ENCODE measurements at places on chromosomes 4 and X. TPM values are rescaled to one million over a fixed set of nuclear protein-coding genes. Genes with fewer than 3 reads are reported as not detected.

GRCh38 chr4:13524504-13525243 lies 19.6 kb downstream of the NKX3-2 start:
- DNase-seq, result no peak

AFM gene
- 0.35 TPM for total RNA-seq

ARHGEF6 gene
- 18.9 TPM for total RNA-seq

- peak; percentile 65 for DNase-seq
These were observed 5.6 kb downstream of the CYSLTR1 start for GRCh38 chrX:78321809-78322208.

DNA sequence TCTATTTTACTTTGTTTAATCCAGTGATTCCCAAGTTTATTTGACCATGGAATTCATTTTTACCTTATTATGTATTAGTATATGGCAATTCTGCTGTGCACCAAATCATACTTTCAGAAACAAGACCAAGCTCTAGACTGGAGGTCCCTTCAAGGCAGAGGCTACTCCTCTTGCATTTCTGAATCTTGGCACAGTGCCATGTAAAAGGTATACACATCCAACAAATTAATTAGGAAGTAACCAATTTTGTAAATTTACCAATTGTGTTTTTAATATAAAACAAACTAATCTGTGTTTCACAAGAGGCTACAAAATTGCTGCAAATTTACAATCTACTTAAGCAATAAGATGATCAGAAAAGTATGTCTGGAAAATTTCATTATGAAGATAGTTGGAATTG lies 712.2 kb upstream of the HS3ST1 start:
- no peak for DNase-seq

GRCh38 chr4:158870282-158870625 lies 101.4 kb downstream of the FNIP2 start:
- DNase-seq, result no peak

DNA sequence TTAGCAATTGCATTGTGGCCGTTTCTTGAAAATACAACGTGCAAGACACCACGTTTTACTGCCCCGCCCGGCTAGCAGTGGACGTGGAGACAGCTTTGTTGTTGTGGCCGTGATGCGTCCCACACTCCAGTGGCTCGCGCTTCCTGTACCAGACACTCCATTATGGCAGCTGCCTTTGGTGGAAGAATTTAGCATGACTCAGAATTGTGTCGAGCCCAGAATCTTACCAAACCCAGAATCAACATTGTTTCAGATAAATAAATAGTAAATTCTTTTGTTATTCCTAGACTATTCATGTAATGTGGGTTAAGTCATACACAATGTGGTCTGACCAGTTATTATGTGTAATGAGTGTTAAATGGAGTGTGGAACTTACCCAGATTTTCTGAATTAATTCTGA lies 25.3 kb upstream of the S100P start:
- DNase-seq, result no peak

- DNase-seq, result no peak
These were observed 69.3 kb downstream of the BTC start for GRCh38 chr4:74724979-74725378.

DNA sequence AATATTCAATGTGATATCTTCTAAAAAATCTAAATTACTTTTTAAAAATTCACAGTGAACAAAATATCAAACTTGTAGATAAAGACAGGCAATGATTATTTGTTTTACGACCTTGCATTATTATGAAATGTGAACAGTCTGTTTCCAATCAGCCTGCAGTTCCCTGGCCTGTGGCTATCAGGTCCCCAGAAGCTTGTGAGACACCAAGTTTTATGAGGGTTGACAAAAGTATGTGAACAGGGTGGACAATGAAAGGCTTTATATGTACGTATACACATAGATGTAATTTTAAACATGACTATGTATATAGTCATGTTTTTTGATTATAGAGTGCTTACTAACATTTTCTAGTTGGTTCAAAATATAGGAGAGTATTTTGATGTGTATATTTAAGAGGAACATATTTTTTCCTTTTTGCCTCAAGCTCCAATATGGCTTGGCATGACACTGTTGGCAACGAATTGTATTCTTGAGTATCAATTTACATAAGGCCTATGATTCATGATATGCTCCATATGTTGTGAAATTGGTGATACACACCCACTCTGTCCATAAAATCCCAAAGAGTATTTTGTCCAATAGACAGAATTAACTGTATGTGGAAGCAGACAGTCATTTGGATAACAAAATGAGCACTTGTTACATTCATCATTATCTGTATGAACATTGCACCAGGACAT lies 55.7 kb downstream of the BTC start:
- no peak for DNase-seq

MID2 gene
- total RNA-seq, result 20.9 TPM

SMIM43 gene
- total RNA-seq, result not detected

DNA sequence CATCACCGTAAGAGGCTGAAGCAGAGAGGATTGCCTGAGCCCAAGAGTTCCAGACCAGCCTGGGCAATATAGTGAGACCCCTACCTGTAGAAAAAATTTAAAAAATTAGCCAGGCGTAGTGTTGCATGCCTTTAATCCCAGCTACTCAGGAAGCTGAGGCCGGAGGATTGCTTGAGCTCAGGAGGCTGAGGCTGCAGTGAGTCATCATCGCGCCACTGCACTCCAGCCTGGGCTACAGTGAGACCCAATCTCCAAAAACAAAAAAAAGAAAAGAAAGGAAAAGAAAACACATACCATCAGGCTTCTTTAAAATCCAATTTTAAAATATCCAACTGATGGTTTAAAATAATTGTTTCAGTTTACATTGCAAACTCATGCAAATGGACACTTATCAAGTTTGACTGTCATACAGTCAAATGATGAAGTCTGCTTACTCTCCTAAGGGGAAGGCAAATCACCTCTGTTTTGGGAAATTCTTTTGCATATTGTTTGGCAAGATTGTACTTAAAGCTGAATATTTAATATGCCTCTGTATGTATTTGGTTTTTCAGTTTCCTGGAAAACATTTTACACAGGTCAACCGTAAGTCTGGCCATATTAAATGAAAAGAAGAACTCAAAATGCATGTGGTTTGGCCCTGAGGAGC lies 23.7 kb upstream of the TENM3 start:
- DNase-seq, result no peak
